ENCODE measurements at places on chromosomes 5 and 9. TPM values are rescaled to one million over a fixed set of nuclear protein-coding genes. Genes with fewer than 3 reads are reported as not detected.

DNA sequence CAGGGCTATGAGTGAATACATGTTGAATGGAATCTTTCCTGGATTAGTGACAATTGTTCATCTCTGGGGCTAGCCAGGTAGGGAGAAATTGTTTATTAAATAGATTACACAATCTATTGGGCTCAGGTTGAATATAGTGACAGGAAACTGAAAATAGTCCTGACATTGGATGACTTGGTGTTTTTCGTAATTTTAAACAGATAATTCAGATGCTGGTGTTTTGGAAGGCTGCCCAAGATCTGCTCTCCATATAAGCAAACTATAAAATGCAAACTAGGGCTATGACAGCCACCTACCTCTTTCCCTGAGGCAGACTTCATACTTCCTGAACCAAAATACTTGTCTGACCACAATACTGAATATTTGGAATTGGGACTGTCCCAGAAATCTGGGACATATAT, 99.1 kb downstream of the ENC1 start:
- DNase-seq = no peak

GRCh38 chr5:4514067-4514648, 626.0 kb upstream of the ADAMTS16 start:
- no peak for DNase-seq

Gene ZNF367
- total RNA-seq = 19.6 TPM

DNA sequence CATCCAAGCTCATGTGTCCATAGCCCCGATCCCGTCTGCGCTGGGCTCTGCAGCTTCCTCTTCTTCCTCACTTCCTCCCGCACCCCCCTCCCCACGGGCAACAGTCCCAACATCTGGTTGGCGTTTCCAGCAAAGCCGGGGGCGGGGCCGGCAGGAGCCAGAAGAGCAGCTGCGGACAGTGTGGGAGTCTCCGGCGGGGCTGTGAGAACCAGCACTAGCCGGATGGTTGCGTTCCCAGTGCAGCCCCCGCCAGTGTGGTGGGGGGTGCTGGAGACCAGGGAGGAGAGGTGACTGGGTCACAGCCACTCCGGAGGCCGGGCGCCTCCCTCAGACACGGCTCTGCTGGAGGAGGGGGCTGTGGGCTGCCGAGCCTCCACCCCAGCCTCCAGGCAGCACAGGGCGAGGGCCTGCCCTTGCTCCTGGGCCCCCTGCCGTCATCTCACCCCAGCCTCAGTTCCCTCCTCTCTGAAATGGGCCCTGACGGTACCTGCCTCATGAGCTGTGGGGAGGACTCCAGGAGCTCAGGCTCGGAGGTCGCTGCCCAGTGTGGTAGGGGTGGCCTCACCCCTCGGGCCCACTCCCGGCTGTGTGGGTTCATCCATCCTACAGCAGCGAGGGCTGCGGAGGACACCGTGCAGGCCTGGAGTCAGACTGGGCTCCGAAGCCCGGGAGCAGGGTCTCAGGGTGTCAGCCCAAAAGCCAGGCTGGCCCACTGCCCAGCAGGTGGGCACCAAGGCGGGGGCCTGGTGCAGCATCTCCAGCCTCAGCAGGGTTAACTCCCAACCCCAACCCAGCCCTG, 41.5 kb upstream of the NOTCH1 start:
- no peak for DNase-seq

Gene BARHL1
- total RNA-seq = not detected

Gene MLANA
- not detected for total RNA-seq

DNA sequence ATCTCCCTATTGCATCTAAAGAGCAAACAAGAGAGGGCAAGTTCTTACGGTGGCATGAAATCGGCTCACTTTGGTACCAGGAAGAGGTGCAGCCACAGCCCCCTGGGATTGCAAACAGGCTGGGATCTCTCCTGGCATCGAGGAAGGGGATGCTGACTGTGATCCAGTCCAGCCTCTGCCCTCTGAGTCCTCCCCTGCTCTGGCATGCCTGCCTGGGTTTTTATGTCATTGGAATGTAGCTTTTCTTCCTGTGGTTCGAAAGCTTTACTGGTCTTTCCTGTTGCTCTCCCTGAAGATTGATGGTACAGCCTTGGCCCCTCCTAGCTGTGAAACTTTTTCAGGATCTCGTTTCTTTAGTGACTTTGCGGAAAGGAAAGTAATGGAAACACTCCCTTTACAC, 6.6 kb downstream of the SLC46A2 start:
- DNase-seq = no peak

Gene PRXL2C
- 13.8 TPM for total RNA-seq

Gene QRFP
- not detected for total RNA-seq

DNA sequence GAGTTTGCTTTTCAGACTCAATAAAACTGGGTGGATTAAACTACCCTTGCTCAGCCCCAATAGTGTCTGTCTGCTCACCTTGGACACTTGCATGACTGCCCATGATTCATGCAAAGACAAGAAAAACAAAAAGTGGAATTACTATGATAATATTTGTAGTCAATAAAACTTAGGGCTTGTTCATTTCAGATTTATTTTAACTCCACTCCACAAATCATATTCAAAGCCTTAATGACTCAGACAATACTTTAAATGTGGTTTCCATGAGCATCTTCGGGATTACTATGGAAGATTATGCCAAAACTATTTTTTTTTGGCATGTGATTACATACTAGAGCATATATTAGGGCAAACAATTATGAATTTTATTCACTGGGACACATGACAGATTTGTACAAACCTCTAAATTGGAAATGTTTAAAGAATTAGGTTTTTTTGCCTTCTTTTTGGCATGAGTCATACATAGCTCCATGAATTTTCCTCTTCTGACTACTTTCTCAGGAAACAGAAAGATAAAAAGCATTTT, 468.9 kb downstream of the ACTL7B start:
- DNase-seq = no peak

Gene PITX1
- 0.39 TPM for total RNA-seq

Gene PCDHB3
- total RNA-seq = not detected

DNA sequence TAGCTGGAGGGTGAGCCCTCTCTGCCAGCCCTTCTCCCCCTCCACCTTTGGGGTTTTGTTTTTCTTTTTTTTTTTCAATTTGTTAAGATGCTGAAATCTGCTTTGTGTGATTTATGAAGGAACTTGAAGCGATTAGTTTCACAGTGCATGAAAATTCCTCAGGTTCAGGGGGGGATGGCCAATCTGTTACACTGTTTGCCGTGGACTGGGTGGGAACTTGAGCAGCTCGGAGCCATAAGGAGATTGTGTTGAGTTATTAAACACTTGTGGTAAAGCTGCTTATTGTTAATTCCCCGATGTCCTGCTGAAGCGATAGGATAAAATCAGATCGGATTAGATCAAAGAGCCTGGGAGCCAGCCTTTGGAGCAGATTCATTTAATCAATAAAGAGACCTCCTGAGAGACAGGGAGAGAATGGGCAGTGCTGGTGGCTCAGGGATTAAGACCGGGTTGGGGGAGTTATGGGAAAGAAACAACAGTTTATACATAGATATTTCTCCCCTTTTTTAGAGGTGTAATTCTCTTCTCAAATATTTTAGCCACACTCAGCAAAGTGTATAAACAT, 105.8 kb upstream of the SPATA31D4 start:
- no peak for DNase-seq

- DNase-seq = no peak
Measured at GRCh38 chr9:89868100-89868499, 263.3 kb downstream of the GADD45G start.

Gene EGFLAM
- not detected for total RNA-seq

GRCh38 chr5:90834711-90835110, 276.1 kb downstream of the ADGRV1 start:
- no peak for DNase-seq

DNA sequence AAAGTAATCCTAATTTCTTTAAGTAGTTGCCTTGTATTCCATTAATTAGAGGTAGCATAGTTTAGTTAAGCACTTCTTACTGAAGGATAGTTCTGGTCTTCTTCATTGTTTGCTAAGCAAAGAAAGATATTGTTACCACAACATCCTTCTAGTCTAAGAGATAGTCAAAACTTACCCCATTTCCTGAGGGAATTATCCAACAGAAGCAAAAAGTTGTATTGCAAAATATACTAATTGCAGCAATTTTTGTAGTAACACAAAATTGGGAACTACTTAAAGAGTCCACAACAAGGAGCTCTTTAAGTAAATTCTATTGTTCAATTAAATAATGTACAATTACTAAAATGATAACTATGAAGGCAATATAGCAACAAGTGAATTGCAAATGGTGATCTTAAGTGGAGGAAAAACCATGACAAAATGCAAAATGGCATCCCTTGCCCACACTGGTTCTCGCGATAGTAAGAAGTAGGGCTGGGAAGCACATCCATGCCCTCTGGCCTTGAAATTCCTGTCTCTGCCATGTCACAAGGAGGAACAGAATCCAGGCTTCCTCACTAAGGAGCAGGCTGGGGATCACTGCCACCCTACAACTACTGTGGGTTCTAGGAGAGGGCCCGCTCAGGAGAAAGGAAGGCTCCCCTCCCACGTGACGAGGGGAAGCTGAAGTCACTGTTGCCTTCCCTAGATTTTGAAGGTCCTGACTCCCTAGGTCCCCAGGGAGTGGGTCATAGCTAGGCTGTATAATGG, 23.3 kb upstream of the MEGF9 start:
- DNase-seq = no peak

Gene ADAMTS12
- not detected for total RNA-seq

DNA sequence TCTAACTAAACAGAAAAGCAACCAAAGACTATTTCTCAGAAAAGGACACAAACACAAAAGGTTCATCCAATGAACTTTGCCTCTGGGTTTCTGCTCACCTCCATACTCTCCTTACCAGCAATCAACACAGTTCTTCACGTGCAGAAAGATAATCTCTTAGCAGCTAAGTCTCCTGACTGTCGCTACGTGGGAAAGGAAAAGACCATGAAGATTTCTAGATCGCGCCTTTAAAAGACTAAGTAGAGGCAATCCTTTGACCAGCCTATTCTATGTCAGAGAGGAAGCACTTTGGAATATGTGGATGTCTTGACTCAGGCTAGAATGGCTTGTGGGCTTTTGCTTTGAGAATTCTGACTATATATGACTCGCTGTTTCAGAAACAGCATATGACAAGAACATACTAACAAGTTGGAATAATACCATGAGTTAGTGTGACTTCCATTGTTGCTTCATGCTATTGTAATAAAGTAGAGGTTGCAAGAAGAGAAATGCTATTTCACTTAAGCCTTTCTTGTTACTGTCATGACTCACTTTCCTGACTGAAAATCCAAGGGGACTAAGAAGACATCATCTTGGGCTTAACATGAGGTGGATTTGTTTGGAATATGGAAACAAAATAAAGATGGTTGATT, 339.5 kb upstream of the RFX3 start:
- no peak for DNase-seq

- no peak for DNase-seq
Measured at GRCh38 chr9:14098486-14099180, 215.3 kb downstream of the NFIB start.

DNA sequence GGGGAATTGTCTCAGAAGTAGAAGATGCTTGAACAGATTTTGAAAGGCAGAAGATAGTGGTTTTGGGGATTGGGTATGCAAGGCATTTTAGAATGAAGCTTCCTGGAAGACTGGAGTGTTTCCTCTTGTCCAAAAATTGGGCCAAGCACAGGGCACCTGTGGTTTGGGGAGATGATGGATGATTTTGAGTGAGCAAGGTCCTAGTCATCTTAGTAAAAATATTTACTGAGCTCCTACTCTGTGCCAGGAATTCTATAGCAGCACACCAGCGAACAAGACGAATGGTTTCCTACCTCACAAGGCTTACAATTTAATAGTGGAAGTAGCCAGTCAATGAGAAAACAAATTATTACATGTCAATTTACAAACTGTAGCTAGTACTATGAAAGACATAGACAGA, 484.4 kb upstream of the KIF2A start:
- DNase-seq = no peak

Gene STPG3
- 0.48 TPM for total RNA-seq

DNA sequence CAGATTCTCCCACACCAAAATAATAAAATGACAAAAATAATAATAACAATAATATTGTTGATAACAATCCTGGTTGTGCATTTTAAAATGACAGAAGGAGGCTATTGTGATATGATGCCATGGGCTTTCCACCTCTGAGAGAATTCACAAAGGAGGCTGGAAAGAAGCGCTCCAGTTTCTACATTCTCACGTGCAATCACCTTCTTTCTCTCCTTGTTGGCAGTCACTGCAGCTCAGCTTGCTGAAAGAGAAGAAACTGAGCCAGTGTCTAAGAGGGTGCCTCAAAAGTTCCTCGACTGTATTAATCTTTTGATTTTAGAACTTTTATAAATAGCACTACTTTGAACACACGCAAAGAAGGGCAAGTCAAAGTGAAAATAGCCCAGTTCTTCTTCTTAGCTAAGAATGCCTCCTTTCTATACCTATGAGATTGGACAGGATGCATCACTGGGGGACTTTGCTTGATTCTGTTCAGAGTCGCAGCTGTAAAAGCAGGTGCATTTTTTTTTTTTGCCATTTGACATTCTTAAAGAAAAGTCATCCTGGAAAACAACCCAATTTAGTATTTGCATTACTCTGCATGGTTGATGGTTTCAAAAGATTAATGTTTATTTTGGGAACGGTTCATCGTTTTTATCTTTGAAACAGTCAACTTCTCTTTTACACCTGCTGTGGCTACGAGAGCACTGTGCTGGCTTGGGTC, 12.4 kb upstream of the SUB1 start:
- DNase-seq = no peak

DNA sequence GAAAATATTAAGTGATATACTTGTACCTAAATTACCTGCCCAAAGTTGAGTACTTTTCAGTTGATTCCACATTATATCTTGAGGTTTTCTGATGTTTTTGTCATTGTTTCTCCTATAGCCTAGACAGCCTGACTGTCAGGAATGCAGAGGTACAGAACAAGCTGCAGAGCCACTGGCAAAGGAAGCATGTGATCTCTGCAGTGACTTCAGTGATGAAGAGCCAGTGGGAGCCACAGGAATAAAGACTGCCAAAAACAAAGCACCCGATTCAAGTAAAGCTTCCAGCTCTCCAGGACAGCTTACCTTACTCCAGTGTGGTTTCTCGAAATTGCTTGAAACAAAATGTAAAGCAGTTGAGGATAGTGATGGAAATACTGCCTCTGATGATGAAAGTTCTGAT, 96.3 kb downstream of the ERCC6L2 start:
- DNase-seq = no peak

- no peak for DNase-seq
Measured at GRCh38 chr5:139524446-139524845, 36.7 kb upstream of the UBE2D2 start.
